NCI-H69 (cell line): ENCODE measurements at places on chromosomes 1 and 21.

- DNase-seq, result no peak
These were observed 322.6 kb downstream of the HHIPL2 start for GRCh38 chr1:222225316-222225691.

DNA sequence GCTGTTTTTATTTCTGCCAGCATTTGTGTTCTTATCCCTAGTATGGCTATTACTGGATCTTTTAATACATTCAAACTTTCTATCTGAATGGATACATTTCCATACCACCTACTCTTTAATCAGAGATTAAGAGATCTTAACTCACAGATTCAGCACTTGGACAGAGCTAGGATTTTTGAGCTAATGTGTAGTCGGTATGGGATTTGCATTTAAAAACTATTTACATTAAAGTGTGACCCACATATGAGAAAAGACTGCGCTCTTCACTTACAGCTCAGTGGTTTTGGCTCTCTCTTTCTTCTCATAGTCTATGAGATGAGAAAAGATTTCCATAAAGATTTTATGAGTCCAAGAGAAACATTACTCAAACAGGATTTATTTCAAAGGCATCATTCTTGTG is 16.4 kb downstream of the HMGB4 start:
- no peak for DNase-seq

DNA sequence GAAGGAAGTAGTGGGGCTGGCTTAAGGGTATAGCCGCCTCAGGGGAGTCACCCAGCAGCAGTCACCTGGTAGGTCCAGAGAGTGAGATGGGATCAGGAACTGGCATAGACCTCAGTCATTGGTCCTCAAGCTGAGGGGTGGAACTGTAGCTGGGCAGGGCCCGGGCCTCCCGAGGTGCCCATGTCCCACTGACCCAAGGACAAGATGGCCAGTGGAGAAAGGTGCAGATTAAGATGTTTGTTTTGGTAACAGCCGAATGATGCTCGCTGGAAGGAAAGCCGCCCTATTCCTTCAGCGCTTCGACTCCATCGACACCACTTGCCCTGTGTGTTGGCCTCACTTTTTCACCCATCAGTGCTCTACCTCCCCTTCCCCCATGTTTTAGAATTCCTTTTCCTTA is 16.4 kb downstream of the COL9A2 start:
- no peak for DNase-seq

GRCh38 chr1:64578270-64578973 is 108.5 kb downstream of the CACHD1 start:
- no peak for DNase-seq

GRCh38 chr1:23132033-23132432 is 36.6 kb downstream of the LUZP1 start:
- DNase-seq, result no peak

GRCh38 chr21:28789523-28789922 is 203.2 kb downstream of the LTN1 start:
- DNase-seq, result no peak

DNA sequence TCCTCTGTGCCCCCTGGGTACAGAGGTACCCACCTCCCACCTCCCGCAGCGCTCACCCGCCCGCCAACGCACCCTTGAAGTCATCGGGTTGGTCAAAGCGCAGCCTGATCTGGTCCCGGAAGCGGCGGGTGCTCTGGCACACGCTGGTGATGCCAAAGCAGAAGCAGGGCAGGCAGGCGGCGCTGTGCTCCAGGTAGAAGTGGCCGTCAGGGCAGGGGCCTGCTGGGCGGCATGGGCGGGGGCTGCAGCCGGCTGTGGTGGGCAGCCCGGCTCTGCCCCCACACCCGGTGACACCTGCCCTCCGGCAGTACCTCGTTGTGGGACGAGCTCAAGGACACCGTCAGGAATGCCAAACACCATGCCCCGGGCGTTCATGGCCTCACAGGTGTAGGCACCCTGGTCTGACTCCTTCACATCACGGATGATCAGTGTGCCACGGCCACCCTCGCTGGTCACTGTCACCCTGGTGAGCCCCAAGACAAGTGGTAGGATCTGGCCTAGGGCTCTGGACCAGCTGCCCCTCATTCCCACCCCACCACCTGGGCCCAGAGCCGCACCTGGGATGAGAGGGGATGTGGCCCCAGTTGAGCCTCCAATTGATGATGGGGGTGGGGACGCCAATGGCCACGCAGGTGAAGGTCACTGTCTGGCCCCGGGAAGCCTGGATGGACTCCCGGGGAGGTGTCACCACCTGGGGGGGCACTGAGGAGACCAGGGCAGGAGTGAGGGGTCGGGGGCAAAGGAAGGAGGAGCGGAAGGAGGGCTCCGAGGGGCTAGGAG is 52.5 kb downstream of the HSPG2 start:
- no peak for DNase-seq
